ENCODE measurements at places on chromosomes 3 and 15.

DNA sequence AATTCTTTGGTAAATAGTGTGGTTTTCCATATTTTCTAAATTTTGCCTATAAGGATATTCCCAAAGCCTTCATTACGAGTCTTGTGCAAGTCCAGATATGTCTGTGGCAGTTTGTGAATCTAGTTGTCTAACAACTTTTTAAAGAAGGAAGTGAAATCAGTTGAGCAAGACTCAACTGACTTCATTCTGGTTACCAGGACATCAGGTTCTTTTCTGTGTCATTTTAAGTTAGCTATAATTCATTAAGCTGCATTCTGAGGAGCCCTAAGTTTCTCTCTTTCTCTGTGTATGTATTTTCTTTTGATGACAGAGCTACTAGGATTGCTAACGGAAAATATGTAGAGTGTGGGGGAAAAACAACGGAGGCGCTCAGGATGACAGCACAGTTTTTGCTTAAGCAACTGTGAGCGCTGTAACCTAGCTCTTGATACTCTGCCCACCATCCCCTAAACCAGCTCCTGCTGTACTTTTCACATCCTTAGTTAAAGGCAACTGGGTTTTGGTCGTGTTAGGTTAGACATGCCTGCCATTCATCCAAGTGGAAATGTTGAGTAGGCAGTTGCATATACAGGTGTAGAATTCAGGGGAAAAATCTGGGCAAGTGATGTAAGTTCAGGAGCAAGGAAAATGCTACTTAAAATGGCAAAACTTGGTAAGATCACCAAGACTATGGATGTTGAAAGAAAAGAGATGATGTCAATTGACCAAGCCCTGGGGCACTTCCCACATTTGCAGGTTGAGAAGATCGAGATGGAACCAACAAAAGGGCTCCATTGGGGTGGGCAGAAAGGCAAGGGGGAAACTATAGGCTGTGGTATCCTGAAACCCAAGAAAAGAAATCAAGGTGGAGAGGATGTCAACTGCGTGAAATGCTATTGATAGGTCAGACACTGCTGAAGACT, 9.2 kb downstream of the MFSD1 start:
- DNase-seq: no peak

DNA sequence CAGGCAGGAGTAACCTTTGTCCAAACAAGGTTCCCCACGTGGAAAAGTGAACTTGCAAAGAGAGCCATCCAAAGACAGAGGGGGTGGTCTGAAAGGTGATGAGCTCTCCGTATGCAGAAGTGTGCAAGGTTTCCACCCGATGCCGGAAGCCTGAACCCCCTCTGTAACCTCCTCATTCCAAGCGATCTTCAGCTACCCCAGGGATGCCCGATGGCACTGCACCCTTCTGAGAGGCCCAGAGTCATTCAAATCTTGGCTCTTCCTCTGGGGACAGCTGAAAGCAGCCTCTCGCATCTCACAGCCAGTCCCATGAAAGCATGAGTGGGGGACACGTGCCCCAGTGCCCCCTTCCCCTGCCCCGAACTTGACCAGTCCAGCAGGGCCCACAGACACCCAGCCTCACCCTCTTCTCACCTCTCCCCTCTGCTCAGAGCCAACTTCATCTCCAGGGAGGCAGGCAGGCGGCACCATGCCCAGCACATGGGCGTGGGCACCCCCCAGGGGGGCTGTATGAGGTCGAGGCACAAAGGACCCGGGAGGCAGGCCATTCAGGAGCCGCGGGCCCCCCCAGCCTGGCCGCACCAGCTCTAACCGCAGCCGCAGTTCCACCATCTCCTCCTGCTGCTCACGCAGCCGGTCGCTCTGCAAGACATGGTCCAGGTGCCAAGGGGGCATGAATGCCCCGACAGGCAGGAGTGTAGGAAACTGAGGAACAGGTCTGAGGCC, 8.7 kb downstream of the KIF7 start:
- DNase-seq: no peak

DNA sequence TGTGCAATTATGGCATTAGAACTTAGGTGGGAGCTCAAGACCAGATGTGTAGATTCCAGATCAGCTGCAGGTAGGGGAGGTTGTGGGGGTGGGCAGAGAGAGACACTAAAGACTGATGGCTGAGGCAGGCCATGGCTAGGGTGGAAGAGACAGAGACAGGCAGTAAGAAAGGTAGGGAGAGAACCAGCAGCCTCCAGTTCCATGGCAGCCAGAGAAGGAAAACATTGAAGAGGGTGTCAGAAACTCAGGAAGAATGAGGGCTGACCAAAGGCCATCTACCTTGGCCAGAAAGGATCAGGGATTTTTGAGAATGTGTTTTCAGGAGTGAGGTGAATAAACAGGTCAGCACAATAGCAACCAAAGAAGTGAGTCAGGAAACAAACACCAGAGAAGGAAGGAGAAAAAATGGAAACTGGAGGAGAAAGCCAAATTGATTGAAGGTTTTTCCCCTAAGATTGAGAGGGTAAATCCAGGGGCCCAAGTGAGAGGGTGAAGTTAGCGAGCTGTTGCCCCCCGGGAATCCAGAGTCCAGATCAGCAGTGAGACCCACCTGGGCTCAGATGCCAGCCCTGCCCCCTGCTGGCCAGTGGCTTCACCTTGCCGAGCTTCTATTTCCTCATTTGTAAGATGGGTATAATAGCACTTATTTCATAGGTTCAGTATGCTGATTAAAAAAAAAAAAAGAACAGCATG, 41.0 kb downstream of the ABHD2 start:
- no peak for DNase-seq

GRCh38 chr3:176697284-176697889, 499.9 kb downstream of the TBL1XR1 start:
- DNase-seq: no peak

GRCh38 chr15:65869954-65870871, 922 bp downstream of the RAB11A start:
- DNase-seq: peak; percentile 49
